Natural killer cell (primary cell): ENCODE measurements at places on chromosomes 13 and 19.

DNA sequence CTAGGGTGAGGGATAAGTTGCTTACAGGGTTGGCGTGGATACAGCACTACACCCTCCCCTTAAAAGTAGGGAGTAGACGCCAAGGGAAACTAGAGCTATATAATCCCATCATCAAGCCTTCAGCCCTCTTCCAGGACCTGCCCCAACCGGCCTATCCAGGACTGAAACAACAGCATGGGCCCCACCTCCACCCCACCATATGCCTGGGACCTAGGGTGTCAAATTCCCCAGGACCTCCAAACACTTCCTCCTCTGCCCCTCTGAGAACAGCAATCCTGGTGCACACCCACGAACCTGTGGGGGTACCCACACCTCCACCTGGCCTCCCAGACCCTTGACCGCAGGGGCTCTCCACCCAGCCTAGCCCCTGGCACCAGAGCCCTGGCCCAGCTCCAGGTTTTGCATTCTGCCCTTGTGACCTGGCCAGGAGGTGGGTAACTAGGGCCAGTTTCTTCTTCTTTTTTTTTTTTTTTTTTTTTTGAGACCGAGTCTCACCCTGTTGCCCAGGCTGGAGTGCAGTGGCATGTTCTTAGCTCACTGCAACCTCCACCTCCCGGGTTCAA is 1.4 kb upstream of the CYP2F1 start:
- DNase-seq: no peak

DNA sequence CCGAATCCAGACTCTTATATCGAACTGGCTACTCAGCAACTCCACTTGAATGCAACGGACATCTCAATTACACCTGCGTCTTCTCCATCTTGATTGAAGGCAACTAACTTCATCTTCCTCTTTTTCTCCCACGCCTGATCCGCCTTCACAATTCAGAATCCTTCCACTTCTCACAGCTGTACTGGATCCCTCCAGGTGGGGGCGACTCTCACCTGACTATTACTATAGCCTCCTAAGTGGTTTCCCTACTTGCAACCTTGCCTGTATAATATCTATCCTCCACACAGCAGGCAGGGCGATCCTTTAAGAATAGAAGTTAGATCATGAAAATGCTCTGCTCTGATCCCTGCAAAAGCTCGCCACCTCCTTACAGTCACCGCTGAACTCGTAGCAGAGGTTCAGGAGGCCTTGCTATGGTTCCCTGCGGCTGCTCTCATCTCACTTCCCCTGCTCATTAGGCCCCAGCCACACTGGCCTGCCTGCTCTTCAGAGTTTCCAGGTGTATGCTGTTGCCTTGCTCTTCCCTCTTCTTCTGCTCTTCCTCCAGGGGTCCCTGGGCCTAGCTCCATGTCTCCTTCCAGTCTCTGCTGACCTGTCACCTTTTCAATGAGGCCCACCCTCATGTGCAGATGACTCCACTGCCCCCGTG is 31.9 kb downstream of the RFXAP start:
- DNase-seq: no peak

- DNase-seq: peak; percentile 60
Measured at GRCh38 chr19:3210347-3211017, 14.0 kb upstream of the CELF5 start.

GRCh38 chr13:82036602-82037001 is 1695.7 kb upstream of the SPRY2 start:
- DNase-seq: no peak

GRCh38 chr13:97468331-97468730 is 34.4 kb downstream of the RAP2A start:
- no peak for DNase-seq
